ENCODE measurements at places on chromosomes 6 and 20.

GRCh38 chr6:27133281-27134227 lies 113.9 kb upstream of the PRSS16 start:
- peak; percentile 65 for DNase-seq

DNA sequence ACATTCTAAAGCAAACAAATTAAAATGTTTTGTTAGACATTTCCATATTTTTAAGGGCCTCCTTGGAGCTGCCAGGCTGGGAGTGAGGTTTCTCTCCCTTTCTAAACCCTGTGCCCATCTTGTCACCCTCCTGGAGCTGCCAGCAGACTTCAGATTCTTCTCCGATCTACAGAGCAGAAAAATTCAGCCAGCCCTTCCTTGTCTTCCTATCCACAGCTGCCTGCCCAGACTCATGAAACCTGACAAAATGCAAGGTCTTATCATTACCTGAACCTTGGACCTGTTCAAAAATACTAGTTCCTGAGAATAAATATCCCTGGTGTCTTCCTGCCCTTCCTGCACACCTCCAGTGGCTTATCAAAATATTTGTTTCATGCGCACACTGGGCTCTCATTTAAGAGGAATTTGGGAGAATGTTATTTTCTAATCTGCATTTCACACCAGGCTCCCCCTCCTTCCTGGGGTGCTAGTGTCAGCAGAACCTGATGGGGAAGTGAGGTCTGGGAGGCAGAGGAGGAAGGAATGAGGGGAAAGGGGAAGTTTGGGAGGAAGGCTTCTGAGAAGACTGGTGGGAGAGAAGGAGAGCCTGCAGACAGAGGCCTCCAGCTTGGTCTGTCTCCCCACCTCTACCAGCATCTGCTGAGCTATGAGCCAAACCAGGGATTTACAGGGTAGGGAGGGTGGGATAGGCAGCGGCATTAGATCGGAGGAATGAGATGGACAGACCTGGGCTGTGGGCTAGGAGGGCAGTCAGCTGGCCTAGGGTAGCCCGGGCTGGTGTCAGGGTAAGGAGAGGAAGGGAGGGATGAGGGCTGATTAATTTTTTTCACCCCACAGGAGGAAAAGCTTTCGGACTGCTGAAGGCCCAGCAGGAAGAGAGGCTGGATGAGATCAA lies at the start of gene AIF1:
TSS of gene AIF1 (plus strand) at position 551 of the 895 bp plus-strand sequence. CDS start at position 647, 96 bp downstream.
- DNase-seq, result no peak

DNA sequence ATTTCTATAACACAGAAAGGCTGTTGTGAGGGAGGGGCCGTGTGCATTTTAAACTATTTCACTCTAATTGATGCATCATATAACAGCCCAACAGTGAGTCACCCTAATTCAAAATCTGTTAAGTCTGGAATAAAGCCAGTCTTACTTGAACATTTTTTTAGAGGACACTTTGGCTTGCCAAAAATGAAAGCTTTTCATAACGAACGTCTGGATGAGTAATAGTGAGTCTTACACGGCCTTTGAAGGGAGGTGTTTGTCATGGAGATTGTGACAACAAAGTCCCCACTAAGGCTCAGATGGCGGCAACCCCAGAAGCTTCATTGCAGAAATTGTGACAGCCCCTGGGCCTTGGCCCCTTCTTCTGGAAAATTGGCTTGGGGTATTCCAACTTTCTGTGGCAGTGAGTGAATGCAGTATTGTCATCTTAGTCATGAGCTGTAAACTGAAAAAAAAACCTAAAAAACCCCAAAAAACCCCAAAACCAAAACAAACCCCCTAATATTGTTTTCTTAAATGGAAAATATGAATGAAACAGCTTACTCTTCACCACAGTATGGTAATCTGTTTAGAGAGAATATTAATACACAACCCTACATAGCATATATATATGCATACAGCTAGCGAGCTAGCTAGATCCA lies 92.6 kb upstream of the CLDN20 start:
- peak; percentile 64 for DNase-seq

DNA sequence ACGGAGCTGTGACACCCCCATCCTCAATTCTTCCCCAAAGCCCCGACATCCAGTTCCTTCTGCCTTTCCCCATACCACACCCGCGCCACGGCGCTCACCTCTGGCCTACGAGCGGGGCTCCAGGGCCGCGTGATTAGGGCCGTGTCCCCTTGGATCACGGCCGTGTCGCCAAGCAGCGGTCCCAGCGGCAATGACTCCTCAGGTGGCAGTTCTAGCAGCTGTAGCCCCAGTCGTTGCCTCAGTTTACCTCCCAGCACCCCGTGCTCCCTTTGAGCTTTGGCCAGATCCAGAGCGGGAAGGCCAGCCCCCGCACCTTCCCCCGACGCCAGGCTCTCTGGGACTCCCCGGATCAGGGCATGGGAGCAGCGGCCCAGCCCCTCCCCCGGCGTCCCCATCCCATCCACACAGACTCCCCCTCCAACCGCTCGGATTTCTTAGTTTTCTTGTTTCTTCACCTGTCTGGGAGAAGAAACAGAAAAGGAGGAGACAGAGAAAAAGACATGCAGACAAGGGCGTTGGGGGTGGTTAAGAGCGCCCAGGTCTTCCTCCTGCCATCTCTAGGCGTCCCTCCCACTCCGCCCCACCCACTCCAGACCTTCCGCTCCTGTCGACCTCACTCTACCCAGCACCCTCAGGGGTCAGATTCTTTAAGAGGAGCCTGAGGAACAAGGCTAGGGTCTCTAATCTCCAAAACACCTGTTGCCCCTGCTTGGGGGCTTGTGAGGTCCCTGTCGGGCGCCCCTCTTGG lies at the start of gene DDAH2:
TSS of gene DDAH2 (minus strand) at position 533 of the 748 bp plus-strand sequence. CDS start at position 395, 138 bp downstream.
- DNase-seq, result no peak

GRCh38 chr6:113597231-113597583 lies 259.9 kb upstream of the MARCKS start:
- DNase-seq, result no peak

GRCh38 chr20:24993337-24994185 lies 1.0 kb upstream of the APMAP start:
- peak; percentile 69 for DNase-seq

- no peak for DNase-seq
Observed at GRCh38 chr6:89204096-89204495, 13.1 kb downstream of the GABRR1 start.

DNA sequence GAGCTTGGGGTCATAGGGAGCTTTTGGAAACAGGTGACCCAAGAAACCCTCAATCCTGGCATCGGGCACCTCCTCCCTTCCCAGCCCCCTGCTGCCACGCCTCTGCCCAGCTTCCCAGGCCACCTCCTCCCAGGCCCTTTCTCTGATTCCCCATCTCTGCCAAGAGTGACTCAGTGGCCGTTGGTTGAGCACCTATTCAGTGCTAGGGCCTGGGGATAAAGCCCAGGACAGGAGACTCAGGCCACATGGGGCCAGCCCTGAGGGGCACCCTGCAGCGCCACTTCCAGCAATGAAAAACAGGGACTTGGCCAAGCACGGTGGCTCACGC lies 110.1 kb downstream of the ASXL1 start:
- no peak for DNase-seq

- DNase-seq, result no peak
Observed at GRCh38 chr6:35691027-35691824, 2.5 kb upstream of the FKBP5 start.

Measured in PC-9 (cell line).